Activated CD4-positive, alpha-beta T cell treated with anti-CD3 and anti-CD28 coated beads, Interleukin-2, amount 50 U/mL, for 1 hour (primary cell): ENCODE measurements at places on chromosomes 3 and 15.

DNA sequence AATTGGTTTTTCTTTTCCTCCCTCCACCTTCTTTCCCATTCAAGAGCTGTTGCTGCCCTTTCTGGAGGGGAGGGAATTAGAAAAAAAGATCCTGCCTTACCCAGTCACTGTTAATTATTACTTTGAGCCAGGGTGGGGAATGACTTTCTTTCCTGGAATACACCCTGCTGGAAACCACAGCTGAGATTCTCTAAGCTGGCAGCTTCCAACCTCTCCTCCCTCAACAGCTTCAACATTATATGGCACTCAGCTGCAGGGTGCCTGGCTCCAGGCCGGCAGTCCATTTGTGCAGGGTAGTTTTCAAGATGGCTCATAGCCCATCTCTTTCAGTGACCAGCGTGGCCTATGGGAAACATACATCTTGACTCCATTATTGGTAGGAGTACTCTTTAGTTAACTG, 105.8 kb downstream of the UBE3A start:
- DNase-seq = no peak

DNA sequence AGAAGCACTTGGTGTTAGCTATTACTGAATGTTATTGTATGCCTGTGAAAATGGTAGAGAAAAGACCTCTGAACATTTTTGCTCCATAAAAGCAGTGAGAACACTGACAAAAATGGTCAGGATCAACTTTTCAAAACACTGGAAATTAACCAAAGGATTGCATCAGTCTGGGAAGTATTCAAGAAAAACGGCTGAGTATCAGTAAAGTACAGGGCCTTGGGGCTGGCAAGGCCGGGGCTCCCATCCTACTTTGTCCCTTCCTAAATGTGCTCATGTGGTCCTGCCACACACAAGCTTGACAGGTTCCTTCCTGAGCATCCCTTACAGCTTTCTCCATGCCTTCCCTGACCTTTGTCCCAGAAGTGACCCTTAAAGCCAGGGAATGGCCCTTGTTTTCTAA, 84.0 kb downstream of the CFAP20DC start:
- no peak for DNase-seq

DNA sequence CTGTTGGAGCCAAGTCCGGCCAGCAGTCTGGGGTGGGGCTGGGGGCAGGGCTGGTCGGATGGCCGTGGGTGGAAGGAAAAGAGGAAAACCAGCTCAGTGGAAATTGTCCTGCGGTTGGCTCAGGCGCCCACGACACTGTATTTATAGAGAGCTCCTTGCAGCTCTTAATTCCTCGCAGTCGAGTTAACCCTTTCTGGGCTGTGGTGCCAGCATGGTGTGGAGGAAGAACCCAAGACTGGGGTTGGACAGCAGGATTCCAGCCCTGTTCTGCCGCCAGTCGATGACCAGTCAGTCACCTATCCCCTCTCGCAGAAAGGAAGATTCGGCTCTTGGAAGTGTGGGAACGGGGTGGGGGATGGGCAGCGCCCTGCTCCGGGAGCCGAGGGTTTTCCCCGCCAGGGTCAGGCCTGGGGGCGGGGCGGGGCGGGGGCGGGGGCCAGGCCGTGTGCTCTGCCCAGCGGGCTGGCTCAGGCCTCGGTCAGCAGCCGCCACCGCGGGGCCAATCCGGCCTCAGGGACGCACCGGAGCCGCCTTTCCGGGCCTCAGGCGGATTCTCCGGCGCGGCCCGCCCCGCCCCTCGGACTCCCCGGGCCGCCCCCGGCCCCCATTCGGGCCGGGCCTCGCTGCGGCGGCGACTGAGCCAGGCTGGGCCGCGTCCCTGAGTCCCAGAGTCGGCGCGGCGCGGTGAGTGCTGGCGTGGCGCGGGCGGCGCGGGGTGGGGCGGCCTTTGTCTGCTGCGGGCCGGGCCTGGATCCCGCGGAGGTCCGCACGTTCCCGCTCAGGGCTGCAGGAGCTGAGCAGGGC, at the start of gene CD276:
Gene CD276, plus strand, starts transcription at position 607 of the 804 bp plus-strand sequence. CDS start 15,257 bp downstream, outside the sequence.
- DNase-seq = no peak

DNA sequence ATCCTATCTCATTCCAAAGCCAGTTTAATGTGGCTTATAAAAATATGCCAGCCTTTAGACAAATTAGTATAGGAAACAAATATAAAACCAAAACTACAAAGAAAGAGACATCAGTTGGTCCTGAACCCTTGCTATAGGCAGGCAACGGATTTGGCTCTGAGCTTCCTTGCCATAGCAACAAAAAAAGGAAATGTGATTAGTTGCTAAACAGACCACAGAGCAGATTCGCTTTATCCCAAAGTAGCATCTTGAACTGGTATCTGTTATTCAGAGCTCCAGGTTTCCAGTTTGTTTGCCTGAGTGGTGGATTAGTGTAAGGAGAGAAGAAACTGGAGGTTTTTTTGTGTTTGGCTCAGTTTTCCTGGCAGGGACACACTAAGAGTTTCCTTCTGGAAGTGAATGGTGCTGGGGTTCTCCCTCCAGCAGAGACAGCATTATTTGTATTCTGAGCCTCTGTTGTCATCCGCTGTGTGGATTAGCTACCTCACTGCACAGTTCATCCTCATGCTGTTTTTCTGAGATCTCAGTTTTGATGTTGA, 44.1 kb downstream of the CHST2 start:
- DNase-seq = no peak

DNA sequence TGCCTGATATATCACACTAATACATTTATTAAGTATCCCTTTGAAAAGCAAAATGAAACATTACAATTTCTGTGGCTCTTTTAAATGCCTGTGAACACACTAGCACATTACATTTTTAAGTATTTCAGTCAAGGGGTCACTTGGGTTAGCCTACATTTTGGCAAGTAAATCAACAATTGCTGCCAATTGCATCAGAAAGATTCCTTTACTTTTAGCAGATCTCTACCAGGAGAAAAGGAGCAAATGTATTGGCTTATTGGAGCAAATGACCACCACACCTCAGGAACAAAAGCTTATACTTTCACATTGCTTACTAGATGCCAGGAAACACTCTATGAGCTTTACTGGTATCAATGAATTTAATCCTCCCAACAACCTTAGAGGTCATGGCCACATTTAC, 947.1 kb downstream of the FHIT start:
- no peak for DNase-seq

DNA sequence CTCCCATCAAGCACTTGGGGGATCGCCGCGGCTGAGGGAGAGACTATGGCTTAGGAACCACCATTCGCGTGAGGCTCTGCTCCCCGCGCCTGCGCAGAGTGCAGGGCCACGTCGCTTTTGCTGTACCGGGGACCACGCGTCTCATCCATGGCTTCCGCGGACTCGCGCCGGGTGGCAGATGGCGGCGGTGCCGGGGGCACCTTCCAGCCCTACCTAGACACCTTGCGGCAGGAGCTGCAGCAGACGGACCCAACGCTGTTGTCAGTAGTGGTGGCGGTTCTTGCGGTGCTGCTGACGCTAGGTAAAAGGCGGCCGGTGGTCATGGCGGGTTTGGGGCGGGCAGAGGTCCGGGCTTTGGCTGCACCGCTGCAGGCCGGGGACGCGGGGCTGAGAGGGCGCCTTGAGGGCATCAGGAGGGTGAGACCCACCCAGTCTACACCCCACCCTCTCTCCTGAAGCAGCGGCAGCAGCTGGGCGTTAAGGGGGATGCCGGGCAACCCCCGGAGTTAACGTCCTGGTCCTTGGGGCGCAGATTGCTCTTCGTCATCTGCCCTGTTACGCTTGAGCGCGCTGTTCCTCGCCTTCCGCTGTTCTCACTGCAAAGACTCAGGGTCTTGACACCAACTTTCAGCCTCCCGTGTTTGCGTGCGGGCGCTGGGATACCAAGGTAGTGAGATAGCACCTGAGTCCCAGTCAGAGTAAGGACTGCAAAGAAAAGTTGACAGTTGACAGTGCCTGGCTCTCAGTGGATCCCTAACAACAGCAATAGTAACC, at the start of gene SRPRB:
Gene SRPRB, plus strand, starts transcription at position 114 of the 774 bp plus-strand sequence. Its CDS starts 34 bp downstream, at position 148.
- peak; percentile 95 for DNase-seq

DNA sequence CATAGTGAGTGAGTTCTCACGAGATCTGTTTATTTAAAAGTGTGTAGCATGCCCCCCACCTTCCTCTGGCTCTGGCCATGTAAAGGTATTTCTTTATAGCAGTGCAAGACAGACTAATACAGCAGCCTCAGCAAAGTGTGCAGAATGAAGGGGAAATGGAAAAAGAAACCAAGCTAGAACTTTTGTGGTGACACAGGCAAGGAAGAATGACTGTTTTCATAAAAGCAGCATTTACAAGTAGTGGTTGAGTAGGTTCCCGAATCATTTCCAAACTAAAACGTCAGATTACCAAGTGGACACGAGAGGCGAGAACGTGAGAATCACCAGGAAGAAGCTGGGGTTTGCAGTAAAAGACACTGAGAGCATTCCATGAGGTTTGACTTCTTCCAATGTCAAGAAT, 100.2 kb upstream of the AKAP13 start:
- DNase-seq = no peak

GRCh38 chr3:52880474-52880873, 16.9 kb downstream of the STIMATE start:
- DNase-seq = no peak

DNA sequence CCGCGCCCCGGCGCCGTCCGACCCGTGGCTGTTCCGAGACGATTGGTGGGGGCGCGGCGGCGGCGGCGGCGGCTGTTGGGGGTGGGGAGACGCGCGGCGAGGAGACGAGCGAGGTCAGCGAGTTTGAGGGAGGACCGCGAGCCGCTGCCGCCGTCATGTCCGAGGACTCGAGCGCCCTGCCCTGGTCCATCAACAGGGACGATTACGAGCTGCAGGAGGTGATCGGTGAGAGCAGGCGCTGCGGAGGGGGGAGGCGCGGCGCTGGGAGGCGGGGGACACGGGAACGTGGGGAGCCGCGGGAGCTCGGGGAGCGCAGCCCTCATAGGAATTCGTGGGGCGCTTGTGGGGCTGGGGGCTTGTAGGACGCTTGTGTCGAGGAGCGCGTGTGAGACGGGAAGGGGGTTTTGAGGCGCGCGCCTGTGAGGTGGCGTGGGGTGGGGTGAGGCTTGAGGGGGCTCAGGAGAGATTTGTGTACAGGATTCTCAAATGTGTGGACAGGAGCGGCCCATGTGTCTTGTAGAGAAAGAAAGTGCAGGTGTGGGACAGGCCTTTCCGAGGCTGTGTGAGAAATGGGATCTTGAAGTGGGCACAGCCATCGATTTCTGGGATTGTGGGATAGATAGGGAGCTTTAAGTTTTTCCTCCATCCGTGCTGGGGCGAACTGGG, 518 bp downstream of the OXSR1 start:
- DNase-seq = peak; percentile 36

DNA sequence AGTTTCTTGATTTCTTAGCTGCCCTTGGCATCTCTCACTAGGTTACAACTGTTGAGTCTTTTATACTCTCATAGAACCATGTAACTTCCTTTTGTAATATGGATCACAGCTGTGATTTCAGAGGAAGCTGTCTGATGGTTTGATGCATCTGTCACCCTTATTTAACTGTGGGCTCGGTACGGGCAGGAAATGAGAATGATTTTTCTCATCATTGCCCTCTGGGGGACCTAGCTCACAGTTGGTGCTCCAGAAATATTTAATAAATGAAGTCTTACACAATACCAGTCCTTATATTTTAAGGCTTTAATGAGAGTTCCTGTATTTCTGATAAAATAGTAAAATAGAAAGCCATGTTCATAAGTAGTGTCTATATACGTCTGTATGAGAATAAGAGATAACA, 151.2 kb downstream of the EBLN2 start:
- no peak for DNase-seq

DNA sequence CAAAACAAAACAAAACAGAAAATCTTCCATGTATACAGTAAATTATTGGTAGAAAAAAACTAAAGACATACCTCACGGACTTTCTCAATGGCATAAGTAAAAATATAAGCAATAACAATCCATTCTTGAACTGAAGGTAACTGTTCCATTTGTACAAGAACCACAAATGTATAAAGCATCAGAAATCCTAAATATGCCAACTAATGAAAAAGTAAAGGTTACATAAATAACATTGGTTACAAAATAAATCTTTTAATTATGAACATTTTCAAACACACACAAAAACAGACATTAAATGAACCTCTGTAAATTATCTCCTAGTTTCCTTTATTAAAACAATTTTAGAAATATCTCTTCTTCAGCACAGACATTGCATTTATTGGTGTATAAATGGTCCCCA, 60.7 kb upstream of the USP50 start:
- no peak for DNase-seq

GRCh38 chr3:2360815-2361214, 262.1 kb downstream of the CNTN4 start:
- no peak for DNase-seq

GRCh38 chr3:436053-436452, 239.5 kb downstream of the CHL1 start:
- DNase-seq = no peak

DNA sequence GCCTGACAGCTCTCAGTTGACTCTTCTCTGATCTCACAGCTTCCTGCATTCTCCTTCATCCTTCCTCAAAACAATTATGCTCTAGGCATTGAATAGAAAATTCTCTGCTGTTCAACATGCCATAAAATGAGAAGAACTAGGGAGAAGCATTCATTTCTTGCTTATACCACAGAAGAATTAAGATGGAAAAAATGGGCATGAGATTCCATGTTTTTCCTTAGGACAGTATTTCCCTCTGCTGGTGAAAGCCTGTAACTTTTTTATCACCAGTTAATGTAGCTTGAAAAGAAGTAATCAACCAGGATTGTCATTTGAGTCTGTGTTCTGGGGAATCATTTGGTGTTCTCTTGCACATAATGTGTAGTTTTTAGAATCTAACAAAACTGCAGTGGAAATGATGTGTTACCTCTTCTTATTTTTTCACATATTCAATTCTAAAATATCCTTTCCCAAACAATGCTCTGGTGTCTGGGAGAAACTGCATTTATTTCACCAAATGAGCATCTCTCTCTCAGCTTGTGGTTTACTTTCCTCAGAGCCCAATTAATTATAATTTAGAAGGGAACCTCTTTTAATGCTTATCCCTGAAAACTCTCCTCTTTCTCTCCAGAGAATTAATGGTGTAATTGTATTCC, 92.8 kb upstream of the DCBLD2 start:
- DNase-seq = no peak

DNA sequence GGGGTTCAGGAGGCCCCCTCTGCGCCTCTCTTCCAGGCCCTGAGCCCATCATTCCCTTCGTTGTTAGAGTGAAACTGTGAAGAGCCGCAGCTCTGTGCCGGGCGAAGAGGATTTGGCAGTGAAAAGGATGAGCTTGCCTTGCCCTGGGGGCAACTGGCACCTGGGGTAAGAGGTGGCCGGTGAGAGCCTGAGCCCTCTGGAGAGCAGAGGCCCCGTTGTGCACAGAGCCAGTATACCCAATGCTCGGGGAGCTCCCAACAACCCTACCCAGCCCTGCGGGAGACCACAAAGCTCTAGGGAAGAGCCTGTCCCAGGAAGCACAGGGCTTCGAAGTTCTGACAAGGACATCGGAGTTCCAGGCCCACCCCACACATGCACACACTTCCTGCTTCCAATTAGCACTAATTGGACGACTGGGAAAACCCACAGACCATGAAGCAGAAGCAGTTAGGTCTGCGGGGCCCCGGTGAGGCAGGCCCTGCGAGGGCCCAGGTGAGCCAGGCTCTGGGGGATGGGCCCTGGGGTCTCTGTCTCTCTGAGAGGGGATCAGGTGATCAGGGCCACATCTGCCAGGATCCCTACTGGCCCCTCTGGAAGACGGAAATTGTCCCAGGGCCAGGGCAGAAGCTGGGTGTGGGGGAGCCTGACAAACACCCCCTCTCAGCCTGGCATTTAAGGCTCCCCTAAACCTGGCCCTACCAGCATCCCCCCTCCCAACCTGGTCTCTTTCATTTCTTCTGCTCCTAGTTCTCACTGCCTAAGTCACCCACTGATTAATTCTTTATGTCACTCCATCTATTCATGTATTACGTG, 27.9 kb upstream of the SFMBT1 start:
- no peak for DNase-seq

- DNase-seq = no peak
These were observed 585.6 kb upstream of the ZNF717 start for GRCh38 chr3:76370749-76371520.
